Right ventricle myocardium inferior (tissue), 1 donor: ENCODE measurements at places on chromosomes 4 and X.

DNA sequence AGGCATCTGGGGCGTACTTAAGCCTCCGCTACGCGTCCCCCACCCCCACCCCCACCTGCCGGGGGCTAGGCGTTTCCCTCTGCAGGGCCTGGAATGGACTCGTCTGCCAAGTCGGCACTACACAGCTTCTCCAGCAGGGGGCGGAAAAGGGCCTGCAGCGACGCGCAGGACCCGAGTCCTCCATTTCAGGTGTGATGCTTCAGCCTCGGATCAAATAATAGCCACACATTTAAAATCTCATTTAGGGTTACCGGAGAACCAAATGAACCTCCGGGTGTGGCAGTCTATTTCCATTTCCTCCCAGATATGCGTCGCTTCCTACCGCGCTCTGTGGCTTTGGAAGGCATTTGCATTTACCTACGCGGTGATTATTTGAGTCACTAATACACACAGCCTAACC, 2.9 kb downstream of the PAK3 start:
- DNase-seq: peak; percentile 42

DNA sequence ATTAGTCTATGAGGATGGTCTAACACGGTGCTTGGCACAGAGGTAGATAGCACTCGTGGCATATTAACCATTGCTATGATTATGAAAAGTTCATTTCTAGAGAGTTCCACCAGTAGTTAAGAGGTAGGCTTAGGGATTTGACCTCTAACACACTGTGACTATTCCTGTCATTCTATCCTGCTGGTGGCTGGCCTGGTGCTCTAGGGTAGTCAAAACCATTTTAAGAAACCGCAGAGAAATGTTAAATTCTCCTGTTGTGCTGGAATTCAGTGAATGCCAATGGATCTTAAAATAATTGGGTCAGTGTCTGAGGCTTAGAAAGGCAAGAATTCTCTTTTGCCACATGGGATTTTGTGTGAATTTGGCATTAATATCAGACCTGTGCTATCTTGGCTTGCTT, 53.9 kb downstream of the VGLL1 start:
- no peak for DNase-seq

GRCh38 chrX:39749728-39750127, 348.0 kb downstream of the BCOR start:
- DNase-seq: no peak

GRCh38 chrX:79325263-79325958, 41.7 kb downstream of the ITM2A start:
- DNase-seq: no peak

DNA sequence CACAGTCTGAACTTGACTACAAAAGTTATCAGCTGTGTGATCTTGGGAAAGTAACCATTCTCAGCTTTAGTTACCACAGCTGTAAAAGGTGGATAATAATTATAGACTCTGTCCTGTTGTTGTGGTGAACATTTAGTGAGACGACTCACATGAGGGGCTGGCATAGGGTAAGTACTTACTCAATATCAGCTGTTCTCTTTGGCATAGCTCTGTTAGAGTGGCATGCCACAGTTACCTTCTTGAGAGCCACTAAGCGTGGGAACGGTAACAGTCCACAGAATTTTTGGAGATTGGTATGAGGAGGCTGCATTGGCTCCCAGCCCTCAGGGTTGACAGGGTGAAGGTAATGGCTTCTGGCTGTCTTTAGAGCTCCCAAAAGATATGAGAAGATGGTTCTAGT, 13.2 kb upstream of the HAND2 start:
- DNase-seq: no peak

GRCh38 chr4:12170308-12170707, 741.6 kb upstream of the HS3ST1 start:
- DNase-seq: no peak

DNA sequence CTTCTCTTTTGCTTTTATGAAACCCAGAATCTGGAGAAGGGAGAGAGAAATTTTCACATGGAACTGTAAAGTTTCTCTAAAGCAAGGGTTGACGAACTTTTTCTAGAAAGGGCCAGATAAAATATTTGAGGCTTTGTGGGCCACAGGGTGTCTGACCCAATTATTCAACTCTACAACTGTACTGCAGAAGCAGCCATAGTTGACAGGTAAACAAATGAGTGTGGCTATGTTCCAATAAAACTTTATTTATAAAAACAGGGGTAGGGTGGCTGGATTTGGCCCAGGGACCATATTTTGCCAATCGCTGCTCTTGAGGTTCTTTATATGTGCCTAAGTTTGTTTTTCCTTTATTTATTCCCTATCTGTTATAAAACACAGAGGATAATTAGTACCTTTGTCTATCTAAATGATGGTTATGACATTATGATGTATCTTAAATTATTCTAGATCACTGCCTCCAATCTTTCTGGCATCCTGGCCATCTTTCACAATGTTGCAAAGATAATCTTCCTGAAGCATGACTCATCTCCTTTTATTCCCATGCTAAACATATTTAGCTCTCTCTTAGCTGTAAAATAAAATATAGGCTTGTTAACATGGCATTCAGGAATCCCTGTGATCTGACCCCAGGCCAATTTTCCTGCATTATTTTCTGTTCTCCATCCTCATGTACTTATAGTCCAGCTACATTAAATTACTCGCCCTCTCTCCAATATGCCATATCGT, 106.8 kb upstream of the CBLL2 start:
- DNase-seq: no peak

DNA sequence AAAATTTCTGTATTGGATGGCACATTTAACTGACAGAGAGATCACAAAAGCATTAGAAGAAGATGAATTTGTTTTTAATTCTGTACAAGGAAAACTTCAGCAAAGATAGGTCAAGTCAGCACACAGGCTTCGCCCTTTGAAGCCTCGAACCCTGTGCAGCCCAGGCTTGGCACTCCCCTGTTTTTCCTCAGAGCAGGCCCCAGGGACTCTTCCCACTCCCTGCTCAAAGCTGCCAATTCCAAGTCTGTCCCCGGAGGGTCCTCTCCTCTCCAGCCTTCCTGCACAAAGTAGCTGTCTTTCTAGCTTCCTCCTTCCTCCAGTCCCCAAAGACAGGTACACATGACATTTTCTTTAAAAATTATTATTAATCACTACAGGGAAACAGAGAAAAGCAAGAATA, 466.3 kb downstream of the PPARGC1A start:
- no peak for DNase-seq

- no peak for DNase-seq
Observed at GRCh38 chrX:67104982-67105757, 438.7 kb upstream of the AR start.

GRCh38 chr4:63049726-63050125, 1359.5 kb downstream of the TECRL start:
- DNase-seq: no peak

GRCh38 chrX:148620023-148620422, 119.6 kb downstream of the AFF2 start:
- DNase-seq: no peak

DNA sequence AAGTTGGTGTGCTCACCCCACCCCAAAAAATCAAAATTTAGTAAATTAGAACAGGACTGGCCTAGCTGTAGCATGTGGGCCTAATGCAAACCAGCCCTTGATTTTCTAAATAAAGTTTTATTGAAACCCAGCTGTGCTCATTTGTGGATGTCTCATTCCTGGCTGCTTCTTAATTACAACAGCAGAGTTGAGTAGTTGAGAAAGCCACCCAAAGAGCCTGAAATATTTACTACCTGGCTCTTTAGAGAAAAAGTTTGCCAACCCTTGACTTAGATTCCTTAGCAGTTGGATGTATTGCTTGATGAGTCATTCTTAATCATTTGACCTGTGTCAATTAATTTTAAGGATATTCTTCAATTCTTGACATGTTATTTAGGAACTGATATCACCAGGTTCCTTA, 168.3 kb upstream of the PUDP start:
- no peak for DNase-seq

DNA sequence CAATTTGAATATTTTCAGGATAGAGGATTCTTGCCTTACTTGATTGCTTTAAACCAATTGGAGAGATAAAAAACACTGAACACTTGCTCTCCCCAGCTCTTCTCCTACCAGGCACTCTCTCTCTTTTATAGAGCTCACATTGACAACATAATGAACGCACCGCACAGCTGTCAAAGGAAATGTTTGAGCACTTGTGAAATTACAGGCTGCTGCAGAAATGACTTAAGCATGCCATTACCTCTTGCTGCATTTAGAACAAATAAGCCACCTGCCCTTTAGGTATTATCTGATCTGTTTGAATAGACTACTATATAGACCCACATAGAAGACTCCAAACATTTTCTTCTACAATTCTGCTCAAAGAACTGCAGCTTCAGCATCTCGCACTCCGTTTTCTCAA, 227.7 kb downstream of the C4orf33 start:
- no peak for DNase-seq

- DNase-seq: no peak
Observed at GRCh38 chr4:55658657-55659056, 22.6 kb upstream of the NMU start.

- no peak for DNase-seq
Observed at GRCh38 chr4:74067586-74067985, 29.1 kb upstream of the CXCL3 start.

- no peak for DNase-seq
Observed at GRCh38 chrX:40483502-40483901, 97.3 kb upstream of the ATP6AP2 start.

DNA sequence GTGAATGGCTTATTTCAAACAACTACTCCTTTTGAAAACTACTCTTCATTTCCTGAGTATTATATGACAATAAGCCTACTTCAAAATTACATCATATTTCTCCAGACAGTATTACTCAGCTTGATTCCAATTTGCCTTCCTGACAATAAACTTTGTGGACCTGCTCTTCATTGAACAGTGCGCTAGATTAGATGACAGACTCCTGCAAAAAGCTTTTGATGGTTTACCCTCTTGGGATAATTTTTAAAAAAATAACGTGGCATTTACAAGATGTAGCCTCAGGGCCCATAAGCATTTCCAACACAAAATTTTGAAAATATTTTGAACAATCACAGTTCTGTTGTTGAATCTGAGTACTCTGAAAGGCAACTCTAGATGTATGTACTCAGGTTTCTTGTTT, 25.9 kb downstream of the MGAT4D start:
- DNase-seq: no peak

DNA sequence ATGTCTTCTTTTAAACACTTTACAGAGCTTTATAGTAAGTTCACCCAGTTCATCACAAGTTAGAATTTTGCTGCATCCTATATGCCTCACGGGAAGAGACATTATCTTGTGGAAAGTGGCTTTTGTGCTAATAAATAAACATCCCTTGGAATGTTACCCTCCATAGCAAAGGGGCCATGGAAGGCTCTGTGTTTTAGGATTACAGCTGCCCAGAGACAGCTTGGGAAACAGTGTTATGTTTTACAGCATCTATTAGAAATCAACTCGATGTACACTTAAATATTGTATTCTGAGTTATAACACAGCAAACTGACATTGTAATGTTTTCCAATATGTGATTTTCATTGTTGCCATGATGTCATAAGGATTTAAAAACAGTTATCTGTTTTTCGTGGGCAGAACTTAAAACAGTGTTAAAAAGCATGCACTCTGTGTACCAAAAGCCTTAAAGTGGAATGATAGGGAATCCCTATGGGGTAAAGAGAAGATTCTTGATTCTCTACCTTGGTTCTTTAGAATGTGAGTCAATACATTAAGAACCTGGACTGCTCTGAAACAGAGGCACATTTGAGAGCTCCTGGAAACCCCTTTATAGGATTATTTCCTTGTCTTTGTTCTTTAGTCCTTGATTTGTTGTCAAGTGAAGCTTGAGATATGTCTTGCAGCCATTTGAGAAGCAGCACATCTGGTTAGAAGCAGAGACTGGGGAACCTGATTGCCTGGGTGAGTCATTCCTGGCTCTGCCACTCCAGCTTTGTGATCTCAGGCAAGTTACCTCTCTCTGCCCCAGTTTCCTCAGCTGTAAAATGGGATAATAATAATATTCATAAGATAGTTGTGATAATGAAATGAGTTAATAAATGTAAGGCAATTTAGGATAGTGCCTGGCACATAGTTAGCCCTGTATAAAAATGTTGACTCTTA, 41.6 kb downstream of the ARHGAP10 start:
- DNase-seq: no peak

DNA sequence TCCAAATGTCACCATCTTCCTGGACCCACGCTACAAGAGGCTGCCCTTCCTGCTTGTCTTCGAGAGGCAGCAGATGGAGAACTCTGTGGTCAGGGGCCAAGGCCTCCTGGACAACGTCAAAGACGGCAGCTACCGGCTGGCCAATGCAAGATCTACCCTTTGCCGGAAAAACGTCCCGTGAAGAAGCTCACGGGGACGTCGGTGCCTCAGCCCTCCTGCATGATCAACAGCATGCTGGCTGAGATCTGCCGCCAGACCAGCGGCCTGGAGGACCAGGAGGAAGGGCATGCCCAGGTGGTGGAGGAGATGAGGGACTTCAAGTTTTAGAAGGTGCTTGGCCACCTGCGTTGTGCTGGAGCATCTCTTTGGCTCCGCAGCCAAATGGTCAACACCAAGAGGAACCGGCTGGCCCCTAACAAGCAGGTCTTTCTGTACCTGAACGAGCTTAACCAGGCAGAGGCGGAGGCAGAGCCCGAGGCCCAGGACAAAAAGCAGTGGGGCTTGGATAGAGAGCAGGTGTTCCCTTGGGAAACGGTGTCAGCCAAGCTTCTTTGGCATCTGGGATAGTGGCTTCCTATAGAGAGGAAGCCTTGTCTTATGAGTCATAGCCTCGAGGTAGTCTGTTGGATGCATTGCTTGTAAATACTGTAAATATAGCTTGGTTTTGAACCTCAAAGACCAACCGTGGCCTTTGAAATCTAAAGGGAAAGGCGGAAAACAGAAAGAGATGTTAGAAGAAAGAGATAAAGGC, 94.8 kb upstream of the ELOVL6 start:
- no peak for DNase-seq

DNA sequence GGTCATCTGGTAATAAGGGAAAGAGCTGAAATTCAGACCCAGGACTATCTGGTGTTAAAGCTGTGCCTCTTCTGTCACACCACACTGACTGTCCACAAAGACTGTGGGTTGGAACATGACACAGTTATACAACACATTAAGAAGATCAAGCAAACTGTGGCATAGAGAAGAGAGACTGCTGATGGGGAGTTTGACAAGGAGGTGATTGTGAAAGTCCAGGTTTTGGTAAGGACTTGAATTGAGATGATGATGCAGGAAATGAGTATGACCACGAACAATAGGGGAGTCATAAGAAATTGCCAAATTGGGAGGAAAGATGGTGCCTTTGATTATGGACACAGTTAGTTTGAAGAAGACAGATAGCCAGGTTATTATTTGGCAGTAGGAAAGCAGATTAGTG, 163.4 kb downstream of the PDGFRA start:
- DNase-seq: no peak

GRCh38 chr4:14862891-14863290, 139.4 kb upstream of the CPEB2 start:
- no peak for DNase-seq

GRCh38 chrX:83169683-83170082, 338.4 kb upstream of the POU3F4 start:
- no peak for DNase-seq

GRCh38 chr4:12242354-12242753, 813.7 kb upstream of the HS3ST1 start:
- no peak for DNase-seq

- no peak for DNase-seq
Observed at GRCh38 chrX:70336767-70337166, 46.9 kb downstream of the KIF4A start.

- no peak for DNase-seq
Observed at GRCh38 chrX:91257388-91257787, 177.3 kb upstream of the PABPC5 start.
